Stimulated activated CD4-positive, alpha-beta T cell treated with anti-CD3 and anti-CD28 coated beads, Interleukin-15, amount 100 ng/mL, for 48 hours (primary cell): ENCODE measurements at places on chromosomes 5 and 9.

- no peak for DNase-seq
These were observed 222.1 kb downstream of the SYK start for GRCh38 chr9:91023741-91024140.

DNA sequence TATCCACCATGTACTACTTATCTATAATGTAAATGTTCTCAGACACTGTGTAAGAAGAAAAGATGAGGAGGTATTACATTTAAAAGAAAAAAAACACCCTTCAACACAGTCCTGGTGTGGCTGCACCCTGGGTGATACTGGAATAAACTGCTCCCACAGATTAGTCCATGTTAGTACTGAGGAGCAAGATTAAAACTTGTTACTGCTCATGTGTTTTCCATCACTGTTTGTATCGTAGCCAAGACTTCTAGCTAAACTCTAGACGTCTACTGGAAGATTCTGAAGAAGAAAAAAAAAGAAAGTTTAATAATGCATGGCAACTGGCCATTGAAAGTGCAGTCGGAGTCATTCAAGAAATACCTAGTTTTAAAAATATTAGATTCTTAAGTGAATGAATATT lies at the start of gene ASPN:
TSS of gene ASPN (minus strand) at position 178 of the 400 bp plus-strand sequence.
- no peak for DNase-seq

GRCh38 chr9:88534456-88535225 lies at the start of gene NXNL2:
Gene NXNL2 (plus strand): TSS chr9:88535178. CDS start chr9:88535435, 257 bp downstream.
- no peak for DNase-seq

DNA sequence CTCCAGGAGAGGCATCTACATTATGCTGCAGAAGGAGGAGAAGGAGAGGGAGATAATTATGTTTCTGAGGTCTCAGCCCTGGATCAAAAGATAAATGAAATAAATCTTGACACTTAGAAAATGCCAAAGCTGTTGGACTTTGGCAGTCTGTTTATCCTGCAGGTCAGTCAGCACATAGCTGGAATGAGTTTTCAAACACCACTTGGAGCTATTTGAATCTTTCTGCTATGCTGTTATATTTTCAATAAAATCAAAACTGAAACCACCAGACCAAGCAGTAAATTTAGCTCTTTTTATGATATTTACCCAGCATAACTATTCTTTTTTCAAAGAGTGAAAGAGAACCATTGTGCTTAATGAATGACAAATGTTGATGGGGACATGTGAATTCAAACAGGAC lies 505.1 kb upstream of the ITGA1 start:
- DNase-seq = no peak

DNA sequence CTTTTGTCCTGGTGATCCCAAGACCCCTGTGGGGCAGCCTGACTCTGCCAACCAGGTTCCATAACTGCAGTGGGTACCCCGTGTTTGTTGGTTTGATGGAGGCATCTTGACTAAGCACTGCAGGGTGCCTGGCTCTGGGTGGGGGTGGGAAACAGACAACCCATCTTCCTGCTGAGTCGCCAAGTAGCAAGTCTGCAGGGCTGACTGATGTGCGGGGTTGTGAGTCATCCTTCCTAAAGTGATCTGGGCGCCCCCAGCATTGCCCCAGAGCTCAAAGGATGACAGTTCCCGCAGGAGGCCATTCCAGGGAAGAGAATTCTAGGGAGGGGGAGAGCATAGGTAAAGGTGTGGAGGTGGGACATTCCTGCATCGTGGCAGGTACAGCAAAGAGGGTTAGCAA lies 23.5 kb downstream of the DAB2IP start:
- no peak for DNase-seq

GRCh38 chr9:91474656-91475055 lies 51.0 kb upstream of the NFIL3 start:
- DNase-seq = no peak

- no peak for DNase-seq
These were observed 31.9 kb downstream of the NEUROG1 start for GRCh38 chr5:135503871-135504270.

DNA sequence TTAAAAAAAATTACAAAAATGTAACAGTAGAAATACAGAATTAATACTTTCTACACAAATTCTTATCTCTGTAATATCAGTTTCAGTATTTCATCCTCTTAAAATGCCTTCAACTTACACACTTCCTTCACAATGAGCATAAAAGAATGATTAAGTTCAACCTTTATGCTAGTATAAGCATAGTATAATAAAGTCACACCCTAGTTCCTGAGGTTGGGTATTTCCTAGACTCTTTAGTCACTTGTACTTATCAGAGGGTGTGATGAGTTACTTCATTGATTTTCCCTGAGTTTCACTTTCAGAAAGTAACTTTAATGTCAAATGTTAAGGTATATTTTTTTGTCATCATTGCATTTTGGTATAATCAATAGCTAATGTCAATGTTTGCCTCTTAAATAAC lies 302.4 kb downstream of the PDE4D start:
- DNase-seq = no peak

- DNase-seq = no peak
These were observed 215.6 kb upstream of the DMAC1 start for GRCh38 chr9:8014997-8015682.

DNA sequence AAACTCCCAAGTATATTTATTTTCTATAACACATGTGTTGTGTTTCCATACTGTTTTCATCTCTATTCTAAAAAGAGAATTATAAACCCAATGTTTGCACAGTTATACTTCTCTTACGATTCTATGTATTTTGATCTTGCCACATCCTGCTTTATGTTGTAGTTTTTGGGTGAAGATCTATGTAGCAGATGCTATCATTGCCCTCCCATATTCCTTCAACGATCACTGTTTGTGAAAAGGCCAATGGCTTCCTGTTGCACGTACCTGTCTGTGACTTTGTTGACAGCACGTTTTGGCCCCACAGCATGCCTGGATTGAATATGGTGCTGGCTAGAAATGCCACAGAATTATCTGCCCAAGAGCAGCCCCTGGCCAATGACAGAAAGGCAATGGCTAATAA lies 254.5 kb upstream of the EFNA5 start:
- no peak for DNase-seq

GRCh38 chr9:123365881-123366528 lies 10.0 kb downstream of the CRB2 start:
- no peak for DNase-seq

DNA sequence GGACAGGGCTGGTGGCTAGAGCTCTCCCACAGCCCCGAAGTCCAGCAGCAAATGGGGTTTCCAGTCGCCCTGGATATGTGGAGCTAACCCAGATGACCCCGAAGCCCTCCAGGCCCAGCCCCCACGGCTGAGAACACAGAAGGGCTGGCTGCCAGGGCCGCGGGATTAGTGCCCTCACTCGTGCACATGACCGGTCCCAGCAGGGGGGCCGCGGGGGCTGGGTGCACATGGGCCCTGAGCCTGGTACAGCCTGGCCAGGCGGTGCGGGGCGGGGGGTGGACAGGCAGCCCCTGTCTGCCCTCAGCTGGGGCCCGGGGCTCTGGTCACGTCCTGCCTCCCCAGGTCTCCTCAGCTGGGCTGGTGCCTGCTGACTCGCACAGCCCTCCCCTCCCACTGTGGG lies 5.9 kb downstream of the SSNA1 start:
- no peak for DNase-seq

- DNase-seq = no peak
These were observed 585.3 kb upstream of the CCNG1 start for GRCh38 chr5:162852134-162852533.

DNA sequence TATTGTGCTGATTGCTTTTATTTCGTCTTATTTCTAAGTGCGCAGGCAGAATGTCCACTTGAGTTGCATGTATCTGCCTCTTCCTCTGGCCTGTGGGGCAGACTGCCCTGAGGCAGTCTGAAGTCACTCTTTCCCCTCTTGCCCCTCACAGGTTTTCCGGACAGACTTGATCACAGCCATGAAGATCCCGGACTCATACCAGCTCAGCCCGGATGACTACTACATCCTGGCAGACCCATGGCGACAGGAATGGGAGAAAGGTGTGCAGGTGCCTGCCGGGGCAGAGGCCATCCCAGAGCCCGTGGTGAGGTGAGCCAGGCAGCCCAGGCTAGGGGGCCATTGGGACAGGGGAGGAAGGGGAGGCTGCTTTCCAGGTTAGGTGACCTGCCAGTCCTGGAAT lies 26.4 kb downstream of the JADE2 start:
- no peak for DNase-seq

DNA sequence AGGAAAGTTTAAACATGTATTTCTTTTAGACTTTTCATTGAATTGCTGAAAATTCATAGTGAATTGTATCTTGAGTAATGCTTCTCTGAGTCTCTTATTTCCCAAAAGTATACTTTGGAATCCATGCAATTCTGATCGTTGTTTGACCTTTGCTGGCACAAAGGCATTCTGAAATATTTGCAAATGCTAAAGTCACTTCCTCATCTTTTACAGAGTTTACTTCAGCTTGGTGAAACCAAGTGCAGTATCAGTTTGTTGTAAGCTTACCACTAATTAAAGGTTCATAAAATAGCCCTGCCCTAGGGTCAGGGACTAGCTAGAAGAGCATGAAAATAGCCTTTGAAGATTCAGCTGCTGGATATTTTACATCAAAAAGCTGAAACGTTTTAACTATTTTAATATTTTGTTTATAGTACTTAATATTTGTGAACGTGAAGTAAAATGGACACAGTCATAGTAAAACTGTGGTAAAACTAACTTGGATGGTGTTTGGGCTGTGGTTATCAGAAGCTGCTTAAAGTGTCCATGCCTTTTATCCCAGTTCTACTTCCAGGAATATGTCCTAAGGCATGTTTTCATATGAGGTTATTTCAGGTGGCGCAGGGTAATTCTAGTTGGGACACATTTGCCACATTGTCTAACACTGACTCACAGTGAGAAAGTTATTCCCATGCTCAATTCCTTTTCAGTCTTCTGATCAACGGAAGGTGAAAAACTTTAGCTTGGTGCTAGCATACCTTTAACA lies 45.3 kb downstream of the SLC22A5 start:
- DNase-seq = no peak
